Hippocampal formation (tissue), 2 donors: ENCODE measurements at places on chromosomes 5 and 9.
A peak's percentile ranks its signal among the peaks of the same experiment; 100 is the strongest.

DNA sequence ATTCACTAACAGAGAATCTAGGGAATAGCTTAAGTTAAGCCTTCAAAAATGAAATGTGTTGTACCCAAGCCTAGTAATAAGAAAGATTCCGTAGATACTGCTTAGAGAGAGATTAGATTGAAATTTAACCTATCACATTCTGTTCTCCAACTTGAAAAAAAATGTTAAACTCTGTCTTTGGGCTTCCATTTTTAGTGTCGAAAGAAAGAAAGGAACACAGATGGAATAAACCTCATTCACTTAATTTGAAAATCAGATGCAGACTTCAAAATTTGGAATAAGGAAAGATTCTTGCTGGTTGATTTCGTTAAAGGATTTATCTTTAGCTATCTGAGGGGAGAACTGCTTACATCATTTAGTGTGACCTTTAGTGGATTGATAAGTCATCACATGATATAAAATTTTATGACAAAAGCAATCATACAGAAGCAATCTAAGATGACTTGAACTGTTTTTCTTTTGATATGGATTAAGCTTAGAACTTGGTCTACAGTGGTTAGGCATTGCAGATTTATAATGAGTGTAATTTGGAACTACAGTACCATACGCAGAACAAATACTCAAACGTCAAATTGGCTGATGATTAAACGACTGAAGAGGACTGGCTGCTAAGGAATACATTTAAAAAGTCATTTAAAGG is 128.5 kb downstream of the GLIS3 start:
- no peak for DNase-seq

- peak; percentile 78 for DNase-seq
These were observed 1.1 kb upstream of the NTRK2 start for GRCh38 chr9:84668196-84669012.

DNA sequence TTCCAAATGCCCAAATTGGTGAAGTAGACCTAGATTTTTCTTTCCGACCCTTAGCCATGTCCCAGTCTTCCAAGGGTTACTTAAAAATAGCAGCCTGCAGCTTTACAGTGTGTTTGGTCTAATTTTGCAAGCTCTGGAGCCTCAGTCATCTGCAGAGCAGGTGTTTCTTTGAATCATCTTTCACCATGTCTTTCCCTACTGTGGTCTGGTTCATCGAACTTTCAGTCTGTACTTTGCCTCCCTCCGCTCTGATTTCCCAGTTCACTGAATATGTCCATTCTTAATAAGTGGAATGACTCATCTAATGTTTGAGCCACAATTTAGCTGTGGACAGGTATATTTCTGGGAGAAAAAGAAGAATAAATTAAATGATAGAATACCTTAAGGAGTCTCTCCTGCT is 1060.7 kb downstream of the EFNA5 start:
- DNase-seq, result no peak

DNA sequence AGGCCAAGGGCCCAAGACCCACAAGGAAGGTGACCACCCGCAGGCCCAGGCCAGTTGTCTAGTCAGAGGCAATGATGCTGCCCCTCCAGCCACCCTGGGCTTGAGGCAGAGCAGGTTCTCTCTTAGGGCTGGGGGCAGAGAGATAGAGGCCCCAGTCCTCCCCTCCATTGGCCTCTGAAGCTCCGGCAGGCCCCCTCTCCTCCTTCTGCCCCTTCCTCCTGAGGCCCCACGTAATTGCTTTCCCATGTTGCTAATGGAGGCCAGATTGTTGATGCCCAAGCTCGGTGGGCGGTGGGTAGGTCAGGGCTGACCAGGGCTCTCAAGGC is 26.6 kb upstream of the ENHO start:
- DNase-seq, result no peak

- no peak for DNase-seq
These were observed 6.3 kb upstream of the PHYKPL start for GRCh38 chr5:178238711-178239592.

DNA sequence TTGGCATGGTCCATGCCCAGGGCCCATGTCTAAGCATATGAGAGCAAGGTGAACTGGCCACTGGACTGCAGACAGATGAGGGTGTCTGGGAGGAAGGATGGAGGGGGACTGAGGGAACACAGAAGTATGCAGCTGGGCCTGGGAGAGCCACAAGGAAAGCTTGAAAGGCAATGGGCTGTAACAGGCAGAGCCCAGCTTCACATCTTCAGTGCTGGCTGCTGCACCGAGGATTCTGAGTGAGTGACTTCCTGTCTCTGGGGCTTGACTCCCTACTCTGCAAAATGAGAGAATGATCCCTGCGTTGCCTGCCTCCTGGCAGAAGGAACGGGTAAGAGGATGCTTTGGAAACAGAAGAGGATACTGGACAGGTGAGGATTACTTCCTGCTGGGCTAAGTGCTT is 29.0 kb downstream of the COL15A1 start:
- no peak for DNase-seq

GRCh38 chr5:132225165-132226032 is 2.3 kb downstream of the P4HA2 start:
- DNase-seq, result peak; percentile 10

GRCh38 chr9:89428901-89429890 is 68.7 kb downstream of the SEMA4D start:
- no peak for DNase-seq

DNA sequence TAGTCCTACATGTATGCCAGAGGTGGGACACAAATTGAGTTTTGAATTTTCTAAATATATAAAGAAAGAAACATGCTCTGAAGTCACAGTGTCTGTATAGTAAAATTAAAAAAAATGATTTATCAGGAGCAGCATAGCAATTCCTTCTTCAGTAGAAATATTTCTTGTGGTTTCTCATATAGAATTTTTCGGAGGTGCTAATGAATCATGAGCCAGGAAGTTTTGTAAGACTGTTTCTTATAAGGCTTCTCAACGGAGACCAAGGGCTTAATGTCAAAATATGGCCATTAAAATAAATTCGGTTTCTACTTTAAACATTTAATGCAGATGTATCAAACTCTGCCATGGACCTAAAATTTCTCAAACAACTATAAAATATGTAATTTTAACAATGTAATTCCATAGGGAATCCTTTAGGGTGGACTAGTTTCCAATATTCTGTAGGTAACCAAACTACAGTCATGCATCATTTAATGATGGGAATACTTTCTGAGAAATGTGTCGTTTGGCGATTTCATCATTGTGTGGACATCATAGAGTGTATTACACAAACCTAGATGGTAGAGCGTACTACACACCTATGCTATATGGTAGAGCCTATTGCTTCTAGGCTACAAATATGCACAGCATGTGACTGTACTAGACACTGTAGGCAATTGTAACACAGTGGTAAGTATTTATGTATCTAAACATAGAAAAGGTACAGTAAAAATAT is 66.3 kb downstream of the ANKRD55 start:
- no peak for DNase-seq

DNA sequence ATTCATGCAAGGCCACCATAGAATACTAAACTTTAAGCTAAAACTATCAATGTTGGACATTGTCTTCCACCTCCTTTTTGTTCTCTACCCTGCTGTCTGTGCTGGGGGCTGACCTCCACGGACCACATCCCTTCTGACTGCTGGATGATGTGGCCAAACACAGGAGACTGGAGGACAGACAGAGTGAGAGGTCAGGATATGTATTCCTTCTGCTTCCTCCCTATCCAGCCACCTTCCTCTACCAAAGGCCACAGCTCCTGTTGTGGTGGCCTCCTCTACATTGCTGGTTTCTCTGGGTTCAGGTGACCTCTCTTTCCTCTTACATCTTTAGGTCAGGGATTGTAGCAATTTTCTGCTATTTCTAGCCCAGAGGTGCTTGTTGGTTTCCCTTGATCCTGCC is 148.1 kb downstream of the ACTBL2 start:
- DNase-seq, result no peak

DNA sequence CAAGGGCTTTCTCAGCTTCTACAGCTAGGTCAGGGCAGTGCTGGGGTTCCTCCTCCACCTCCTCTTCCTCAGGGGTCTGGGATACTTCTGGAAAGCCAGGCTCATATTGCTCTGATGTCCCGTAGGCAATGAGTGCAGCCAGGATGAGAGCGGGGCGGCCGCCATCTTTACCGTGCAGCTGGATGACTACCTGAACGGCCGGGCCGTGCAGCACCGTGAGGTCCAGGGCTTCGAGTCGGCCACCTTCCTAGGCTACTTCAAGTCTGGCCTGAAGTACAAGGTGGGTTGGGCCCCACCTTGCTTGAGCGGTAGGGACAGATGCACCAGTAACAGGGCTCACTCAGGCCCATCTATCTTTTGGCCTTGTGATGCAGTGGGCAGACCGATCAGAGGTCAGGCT is 34.8 kb downstream of the GSN start:
- no peak for DNase-seq

GRCh38 chr5:58544195-58544594 is 38.7 kb upstream of the RAB3C start:
- no peak for DNase-seq

GRCh38 chr5:120545951-120546350 is 81.9 kb downstream of the PRR16 start:
- DNase-seq, result no peak

DNA sequence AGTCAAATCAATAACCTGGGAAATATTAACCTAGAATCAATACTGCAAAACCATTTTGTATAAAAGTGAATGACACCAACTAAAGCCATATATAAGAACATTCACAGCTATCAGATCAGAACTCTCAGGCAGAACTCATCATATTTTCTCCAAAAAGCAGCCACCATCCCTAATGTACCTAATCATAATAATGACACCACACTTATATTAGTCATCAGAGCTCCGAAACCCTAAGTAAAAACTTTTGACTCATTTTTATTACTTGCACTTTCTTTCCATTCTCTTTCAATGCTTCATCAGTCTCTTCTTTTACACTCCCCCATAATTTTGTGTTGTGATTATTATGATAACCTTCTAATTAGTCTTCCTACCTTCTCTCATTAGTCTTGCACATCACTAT is 45.3 kb downstream of the INSL6 start:
- DNase-seq, result no peak

- no peak for DNase-seq
These were observed 19.3 kb downstream of the ASS1 start for GRCh38 chr9:130463763-130464745.

GRCh38 chr5:75142566-75143136 is 90.3 kb upstream of the GCNT4 start:
- no peak for DNase-seq

- DNase-seq, result no peak
These were observed 6.8 kb upstream of the SH3TC2 start for GRCh38 chr5:149069711-149070110.

DNA sequence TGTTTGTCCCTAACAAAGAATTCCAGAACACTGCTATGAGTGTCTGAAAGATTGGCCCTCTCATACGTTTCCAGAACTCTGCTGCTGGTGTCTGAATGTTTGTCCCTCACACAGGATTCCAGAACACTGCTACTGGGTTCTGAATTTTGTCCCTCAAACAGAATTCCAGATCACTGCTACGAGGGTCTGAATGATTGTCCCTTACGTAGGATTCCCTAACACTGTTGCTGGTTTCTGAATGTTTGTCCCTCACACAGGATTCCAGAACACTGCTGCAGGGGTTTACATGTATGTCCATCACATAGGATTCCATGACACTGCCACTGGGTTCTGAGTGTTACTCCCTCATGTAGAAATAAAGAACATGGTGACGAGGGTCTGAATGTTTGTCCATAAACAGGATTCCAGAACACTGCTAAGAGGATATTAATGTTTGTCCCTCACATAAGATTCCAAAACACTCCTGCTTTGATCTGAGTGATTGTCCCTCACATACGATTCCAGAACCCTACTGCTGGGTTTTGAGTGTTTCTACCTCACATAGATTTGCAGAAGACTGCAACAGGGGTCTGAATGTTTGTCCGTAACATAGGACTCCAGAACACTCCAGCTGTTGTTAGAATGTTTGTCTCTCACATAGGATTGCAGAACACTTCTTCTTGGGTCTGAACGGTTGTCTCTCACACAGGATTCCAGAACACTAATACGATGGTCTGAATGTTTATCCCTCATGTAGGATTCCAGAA is 214.4 kb downstream of the FOXD4L6 start:
- DNase-seq, result no peak

- no peak for DNase-seq
These were observed 204.9 kb upstream of the CDKN2B start for GRCh38 chr9:22214021-22214420.

DNA sequence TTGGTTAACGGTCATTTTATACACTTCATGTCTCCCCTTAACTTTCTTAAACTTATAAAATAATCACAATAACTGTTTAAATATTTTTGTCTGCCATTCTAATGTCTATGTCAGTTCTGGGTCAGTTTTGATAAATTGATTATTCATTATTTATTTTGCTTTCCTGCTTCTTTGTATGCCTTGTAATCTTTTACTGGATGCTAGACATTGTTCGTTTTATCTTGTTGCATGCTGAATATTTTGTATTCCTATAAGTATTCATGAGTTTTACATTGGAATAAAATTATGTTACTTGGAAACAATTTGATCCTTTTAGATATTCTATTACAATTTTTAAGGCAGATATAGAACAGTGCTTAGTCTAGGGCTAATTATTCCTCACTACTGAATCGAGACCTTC is 952.0 kb downstream of the NR2F1-AS1 start:
- no peak for DNase-seq

DNA sequence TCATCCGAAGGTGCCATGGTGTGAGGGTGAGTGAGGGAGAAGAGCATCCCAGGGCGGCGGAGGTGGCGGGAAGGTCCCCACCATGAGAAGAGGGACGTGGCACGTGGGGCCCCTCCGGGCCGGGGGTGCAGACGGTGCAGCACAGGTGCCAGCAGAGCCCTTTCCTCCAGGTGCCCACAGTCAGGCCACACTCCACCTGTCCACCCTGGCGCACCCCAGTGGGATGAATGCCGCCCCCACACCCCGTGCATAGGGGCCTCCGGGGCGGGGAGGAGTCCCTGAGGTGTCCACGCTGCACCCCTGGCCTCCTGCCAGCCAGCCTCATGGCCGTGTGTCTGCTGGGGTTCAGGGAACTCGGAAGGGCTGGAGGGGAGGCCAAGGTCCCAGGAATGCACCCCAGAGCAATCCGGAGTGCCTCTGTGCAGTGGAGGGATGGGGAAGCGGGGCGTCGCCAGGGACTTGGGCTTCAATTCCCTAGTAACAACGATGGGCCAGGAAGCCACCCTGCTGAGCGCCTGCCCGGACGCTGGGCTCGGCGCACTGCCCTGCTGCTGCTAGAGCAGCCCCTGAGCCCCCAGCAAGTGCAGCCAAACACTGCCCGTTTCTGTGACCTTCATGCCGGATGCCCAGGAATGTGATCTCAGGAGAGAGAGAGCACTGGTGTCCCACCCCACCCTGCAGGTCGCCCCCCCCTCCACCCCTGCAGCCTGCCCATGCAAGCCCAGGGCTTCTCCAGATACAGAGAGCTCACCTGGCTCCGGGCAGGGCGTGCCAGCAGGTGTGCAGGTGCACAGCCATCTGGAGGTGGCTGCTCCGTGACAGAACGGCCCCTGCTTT is 8.8 kb upstream of the NACC2 start:
- DNase-seq, result no peak

DNA sequence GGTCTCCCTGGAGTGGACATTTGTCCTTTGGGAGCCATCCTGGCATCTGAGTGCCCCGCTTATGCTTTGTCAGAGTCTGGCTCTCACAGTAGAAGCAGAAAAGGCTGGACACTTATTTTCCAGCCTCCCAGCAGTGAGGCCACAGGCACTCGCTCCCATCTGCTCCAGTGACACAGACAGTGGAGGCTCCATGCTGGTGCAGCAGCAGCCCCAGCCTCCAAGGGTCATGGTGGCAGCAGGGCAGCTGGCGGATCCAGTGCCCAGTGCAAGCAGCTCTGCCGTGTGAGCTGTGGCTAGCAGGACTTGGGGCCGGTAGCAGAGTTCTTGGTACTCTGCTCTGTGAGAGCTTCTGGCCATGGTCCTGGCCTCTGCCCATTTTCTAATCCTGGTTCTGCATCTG is 157.3 kb upstream of the ALDH1B1 start:
- no peak for DNase-seq
